ENCODE measurements at places on chromosomes 11 and 22. TPM values are rescaled to one million over a fixed set of nuclear protein-coding genes. Genes with fewer than 3 reads are reported as not detected.

API5 gene
- total RNA-seq: 166 TPM

CLCF1 gene
- 0.41 TPM for total RNA-seq

ARFGAP2 gene
- 110 TPM for total RNA-seq

POU2AF2 gene
- not detected for total RNA-seq

PIWIL4 gene
- 0.68 TPM for total RNA-seq

BTBD18 gene
- total RNA-seq: not detected

DNA sequence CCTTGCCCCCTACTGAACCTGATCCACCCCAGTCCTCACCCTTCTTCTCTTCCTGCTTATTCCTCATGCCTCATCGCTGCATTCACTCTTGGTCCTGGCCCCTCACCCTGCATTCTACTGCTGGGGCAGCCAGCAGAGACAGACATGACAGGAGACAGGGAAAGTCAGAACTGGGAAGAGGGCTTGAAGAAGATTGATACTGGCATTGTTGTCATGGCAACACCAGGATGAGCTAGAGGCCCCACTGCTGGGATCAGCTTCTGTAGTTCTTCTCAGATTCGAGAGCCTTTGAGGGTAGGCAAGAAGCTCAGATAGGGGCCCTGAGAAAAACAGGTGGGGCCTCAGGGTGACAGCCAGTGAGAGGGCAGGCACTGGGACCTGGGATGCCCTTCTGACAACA lies 264.3 kb downstream of the MIAT start:
- DNase-seq: no peak

GRCh38 chr11:1879342-1879940 lies 12.3 kb downstream of the PRR33 start:
- DNase-seq: no peak

GRCh38 chr22:46591930-46592329 lies 28.3 kb upstream of the GRAMD4 start:
- no peak for DNase-seq

DNA sequence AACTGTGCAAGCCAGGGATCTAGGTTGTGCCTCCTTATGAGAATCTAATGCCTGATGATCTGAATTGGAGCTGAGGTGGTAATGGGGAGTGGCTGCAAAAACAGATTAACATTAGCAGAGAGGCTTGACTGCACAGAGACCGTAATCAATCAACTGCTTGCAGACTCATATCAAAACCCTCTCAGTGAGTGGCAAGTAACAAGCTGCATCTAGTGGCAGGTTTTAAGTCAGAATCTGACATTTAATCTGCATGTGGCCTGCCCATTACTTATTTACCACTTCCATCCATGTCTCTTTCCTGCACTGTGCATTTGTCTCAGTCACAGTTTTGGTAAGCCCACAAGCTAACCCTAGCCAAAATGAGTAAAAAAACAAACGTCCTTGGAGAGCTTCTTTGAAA lies 11.2 kb downstream of the C11orf58 start:
- no peak for DNase-seq

DNA sequence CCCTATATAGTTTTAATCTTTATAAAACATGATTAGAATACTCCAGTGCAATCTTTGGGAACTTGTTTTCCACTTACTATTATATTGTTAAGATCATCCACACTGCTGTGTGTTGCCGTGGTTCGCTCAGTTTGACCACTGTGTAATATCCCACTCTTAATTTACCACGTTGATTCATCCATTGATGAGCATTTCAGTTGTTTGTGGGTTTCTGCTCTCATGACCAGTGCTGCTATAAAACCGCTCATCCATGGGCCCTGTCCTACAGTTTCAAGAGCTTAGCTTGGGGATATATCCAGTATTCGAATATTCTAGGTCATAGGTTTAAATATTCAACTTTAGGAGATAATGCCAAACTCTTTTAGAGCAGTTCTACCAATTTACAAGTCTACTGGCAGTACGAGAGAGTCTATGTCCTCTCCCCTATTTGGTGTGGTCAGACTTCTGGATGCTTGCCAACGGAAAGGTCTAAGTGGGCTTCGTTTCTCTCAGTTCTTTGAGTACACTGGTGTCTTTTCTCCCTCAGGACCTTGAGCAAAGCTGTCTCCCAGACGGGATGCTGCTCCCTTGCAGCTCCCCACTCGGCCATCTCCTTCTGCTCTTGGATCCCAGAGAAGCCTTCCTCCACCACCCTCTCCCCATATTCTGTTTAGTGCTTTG lies 94.9 kb upstream of the ALX4 start:
- DNase-seq: no peak

- no peak for DNase-seq
Measured at GRCh38 chr11:56886455-56886854, 102.3 kb upstream of the OR5AK2 start.

GRCh38 chr11:134574425-134574824 lies 162.4 kb upstream of the B3GAT1 start:
- no peak for DNase-seq

GRCh38 chr11:76131671-76132631 lies 74.4 kb downstream of the WNT11 start:
- no peak for DNase-seq

DNA sequence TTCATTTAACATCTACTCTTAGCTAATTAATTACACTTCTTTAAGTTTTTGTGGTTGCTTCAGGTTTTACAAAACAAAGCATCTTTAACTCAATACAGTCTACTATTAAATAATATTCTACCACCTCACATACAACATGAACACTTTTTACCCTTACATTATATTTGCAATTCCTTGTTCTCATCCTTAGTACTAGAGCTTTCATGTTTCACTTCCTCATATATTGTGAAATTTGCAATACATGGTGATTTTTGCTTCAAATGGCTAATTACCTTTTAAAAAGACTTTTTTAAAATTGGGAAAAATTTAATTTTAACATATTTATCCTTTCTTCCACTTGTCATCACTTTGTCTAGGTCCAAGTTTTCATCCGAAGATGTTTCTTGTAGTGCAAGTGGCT lies 37.5 kb downstream of the RSF1 start:
- no peak for DNase-seq

GRCh38 chr11:60953781-60954180 lies 1.8 kb upstream of the SLC15A3 start:
- DNase-seq: no peak

DNA sequence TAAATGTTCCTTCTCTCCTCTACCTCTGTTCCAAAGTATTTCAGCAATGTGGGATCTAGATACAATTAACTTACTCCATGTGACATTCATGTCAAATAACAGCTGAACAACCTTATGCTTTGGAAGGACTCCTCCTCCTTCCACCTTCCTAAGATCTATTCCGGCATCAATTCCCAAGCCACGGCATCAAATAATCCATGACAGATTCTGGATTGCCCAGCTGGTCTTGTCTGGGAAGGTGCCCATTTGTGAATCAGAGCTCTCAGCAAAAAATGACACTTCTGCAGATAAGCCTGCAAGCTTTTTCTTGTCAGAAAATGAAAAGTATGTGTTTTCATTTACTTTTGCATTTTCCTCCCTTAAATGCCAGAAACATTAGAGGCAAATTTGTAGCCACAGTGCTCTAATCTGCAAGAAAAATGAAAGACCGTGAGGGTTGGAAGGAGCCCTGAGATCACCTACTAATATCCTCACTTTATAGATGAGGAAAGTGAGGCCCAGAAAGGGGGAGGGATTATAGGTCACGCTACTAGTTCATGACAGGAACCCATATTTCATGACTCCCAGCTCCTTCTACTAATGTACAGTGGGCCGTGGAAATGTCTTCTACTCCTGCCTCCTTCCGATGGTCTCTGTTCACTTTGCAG lies 124.0 kb downstream of the ME3 start:
- no peak for DNase-seq

DNA sequence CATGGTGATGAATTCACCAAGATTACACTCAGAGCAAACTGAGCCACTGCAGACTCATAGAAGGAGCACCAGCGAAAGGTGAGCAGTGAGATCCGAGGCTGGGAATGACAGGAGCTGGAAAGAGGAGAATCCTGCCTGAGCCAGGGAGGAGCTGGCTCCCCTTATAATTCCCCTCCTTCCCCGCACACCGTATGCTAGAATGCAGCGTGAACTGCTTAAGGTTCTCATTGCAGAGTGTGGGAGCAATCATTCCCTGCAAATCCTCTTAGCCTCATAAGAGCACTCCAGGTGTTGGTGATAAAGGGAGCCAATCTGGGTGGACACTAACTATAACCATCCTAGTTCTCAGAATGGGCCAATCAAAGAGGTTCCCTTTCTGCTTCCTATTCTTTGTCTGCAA lies 127.6 kb upstream of the TEAD1 start:
- DNase-seq: no peak

- no peak for DNase-seq
Measured at GRCh38 chr22:37274380-37274862, 7.9 kb upstream of the CYTH4 start.

GRCh38 chr22:39490135-39490798 lies 11.8 kb upstream of the MIEF1 start:
- DNase-seq: peak; percentile 47

DNA sequence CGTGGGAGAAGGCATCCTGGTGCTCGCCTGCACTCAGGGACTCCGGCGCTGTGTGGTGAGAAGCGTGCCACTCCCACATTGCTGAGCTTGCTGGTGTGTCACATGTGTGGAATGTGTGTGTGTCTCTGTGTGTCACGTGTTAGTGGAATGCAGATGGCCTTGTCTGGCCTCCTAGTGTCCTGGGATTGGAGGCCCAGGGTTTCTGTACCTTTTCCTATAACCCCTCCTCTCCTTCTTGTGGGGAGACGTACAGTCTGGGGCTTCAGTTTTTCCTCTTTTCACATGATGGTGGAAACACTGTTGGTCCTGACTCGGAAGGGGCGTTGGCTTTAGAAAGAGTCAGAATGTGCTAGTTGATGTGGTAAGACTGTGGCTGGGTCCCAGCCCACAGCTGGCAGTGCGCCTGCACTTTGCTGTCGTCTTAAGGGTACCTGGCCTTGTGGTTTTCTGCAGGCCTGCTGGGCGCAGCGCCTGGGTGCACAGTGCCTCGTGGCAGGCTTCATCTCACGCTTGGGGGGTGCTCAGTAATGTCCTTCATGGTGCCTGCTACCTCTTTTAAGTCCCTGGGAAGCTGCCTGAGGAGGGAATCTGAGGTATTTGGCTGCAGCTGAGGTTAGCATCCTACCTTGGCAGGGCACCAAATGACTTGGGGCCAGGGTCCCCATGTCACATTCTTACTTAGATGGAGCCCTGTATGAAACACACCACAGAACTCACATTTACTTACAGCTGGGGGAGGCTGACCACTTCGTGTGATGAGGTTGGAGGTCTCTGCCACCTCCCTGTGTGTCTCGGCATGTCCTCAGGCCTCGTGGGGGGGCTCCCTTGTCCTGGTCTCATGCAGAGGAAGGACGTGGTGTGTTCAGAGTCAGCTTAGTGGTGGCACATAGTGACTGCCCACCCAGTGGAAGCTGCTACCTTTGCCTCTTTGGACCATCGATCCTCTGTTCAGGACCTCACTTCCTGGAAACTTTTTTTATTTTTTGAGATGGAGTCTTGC lies 61.9 kb downstream of the MED15 start:
- no peak for DNase-seq

DNA sequence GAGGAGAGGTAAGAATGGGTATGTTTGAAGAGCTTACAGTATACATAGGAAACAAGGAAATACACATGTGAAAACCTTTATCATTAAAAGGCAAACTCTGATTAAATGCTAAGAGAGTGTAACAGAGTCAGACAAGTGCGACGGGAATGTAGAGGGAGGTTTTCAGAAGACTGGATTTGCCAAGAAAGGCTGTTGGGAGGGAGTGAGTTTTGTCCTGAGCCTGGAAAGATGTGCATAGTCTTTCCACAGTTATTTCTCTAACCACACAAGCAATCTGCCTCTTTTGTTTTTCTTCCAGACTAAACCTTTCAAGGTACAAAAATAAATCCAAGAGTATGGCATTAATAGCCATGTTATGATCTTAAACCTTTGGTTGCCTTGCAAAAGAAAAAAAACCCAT lies 170.9 kb downstream of the KIRREL3 start:
- no peak for DNase-seq

DNA sequence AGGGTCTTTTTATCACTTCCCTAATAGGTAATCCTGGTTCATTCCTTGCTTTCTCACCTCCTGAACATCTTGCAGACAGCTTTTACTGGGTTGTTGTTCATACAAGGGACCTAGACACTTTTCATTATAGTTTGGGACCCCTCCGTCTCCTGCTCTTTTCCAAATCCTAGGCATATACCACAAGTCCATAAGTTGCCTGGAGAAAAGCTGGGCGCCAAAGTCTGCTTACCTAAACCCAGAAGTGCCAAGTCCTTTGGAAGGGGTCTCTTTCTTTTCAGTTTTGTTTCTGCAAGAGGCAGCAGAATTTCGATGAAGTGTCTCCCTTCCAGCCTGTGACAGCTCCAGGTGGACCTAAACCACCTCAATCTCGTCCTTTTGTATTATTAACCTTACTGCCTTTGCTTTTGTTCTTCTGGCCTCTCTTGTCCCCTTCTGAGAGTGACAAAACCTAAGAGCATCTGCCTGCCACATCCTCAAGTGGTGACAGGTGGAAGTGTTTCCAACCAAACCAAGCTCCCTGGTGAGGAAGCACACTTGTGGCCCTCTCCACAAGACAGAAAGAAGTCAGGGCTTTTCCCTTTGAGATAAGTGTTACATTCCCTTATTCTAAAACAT lies 19.5 kb upstream of the P2RY6 start:
- no peak for DNase-seq
